Caki2 (cell line): ENCODE measurements at places on chromosomes 7 and 10.

GRCh38 chr7:152543799-152544198 lies 108.0 kb upstream of the KMT2C start:
- DNase-seq = no peak

DNA sequence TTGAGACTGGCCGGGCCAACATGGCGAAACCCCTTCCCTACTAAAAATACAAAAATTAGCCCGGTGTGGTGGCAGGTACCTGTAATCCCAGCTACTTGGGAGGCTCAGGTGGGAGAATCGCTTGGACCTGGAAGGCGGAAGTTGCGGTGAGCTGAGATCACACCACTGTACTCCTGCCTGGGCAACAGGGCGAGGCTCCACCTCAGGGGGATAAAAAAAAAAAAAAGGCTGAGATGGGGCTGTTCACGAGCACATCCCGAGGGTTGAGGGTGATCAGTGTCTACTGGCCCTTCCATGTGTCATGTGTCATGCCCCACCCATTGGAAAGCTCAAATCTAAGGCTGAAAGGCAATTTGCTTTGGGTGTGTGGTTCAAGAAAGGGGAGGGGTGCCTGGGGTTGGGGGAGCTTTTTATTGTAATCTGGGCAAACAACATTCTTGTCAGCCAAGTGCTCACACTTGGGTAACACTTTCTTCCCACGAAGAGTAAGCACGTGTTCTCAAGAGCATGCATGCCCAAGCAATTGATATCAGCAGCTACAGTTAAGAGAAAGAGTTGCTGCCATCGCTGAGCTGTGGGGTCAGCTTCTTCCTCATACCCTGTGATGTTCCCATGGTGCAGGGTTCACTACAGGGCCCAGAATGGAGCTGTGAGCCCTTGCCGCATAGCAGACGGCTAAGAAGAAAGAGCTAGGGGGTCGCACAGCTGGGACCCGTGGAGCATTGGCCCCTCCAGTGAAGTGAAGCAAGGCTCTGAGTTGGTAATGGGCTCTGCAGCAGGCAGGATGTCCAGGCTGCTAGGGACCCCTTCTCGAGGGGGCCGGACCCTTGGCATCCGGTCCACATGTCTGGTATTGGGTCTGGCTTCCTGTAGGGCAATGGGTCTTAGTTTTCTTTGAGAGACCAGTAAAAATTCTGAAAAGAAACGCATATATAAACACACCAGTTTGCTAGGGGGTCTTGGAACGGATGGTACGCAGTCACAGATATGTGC lies 9.9 kb upstream of the ACSL5 start:
- no peak for DNase-seq

GRCh38 chr10:109846832-109847231 lies 76.5 kb downstream of the XPNPEP1 start:
- DNase-seq = no peak

GRCh38 chr10:62561151-62561550 lies 187.0 kb downstream of the ZNF365 start:
- DNase-seq = no peak

DNA sequence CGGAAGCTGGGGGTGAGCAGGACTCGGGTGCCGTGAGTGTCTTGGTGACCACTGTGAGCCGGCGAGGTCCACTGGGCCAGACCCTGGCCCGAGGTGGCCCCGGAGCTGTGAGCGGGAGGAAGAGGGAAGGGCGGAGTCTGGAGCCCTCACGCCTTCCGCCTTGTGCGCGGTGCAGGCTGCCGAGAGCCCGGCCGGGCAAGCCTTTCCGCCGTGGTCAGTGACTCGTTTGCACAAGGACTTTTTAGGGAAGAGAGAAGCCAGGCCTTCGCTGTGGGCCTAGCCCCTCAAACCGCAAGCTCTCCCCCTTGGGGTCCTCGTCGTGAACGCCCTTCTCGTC lies 40.9 kb upstream of the ZNF32 start:
- peak; percentile 21 for DNase-seq

- no peak for DNase-seq
These were observed 58.9 kb downstream of the CCDC71L start for GRCh38 chr7:106602062-106602461.

GRCh38 chr10:62625484-62625883 lies 179.0 kb upstream of the ADO start:
- DNase-seq = no peak

- DNase-seq = no peak
These were observed 68.9 kb downstream of the SLC29A4 start for GRCh38 chr7:5351507-5352265.

- DNase-seq = no peak
These were observed 78.5 kb upstream of the INSIG1 start for GRCh38 chr7:155219154-155219531.

DNA sequence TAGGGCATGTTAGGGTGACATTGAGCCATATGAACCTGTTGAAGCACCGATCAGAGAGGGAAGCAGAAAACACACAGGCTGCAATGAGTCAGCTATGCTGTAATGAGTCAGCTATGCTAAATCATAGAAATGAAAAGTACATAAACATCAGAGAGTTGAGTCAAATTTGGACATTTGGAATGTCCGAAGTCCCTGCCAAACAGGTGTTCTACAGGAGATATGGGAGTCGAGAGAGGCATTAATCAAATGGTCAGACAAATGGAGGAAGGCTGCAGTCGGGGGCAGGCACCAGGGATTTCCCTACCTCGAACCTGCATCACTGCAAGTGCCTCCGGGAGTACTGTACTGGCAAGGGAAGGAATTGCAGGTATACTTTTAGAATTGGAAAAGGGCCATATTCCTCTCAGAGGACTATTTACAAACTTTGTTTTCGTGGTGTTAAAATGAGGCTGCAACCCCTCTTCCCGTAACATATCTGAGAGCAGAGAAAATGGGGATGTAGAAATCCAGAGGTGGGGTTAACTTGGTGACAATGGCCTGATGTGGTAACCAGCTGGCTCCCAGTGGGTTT lies 8.8 kb upstream of the ZC3HAV1 start:
- DNase-seq = peak; percentile 60

DNA sequence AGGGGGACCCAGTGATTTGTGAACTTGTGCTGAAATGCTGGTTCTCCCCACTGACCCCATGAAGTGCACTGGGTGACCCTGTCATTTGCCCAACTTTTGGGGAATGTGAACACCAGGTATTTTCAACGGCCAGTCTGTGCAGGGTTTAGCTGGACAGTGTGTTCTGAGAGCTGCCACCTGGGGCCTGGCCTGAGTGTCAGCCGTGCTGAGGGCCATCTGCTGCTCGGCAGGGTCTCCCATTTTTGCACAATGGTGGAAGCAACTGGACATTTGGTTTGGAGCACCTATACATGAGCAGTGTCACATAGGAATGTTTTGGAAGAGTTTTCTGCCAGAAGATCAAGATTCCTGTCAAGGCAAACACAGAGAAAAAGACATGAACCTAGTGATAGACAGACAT lies 5.2 kb downstream of the CHN2 start:
- DNase-seq = no peak

DNA sequence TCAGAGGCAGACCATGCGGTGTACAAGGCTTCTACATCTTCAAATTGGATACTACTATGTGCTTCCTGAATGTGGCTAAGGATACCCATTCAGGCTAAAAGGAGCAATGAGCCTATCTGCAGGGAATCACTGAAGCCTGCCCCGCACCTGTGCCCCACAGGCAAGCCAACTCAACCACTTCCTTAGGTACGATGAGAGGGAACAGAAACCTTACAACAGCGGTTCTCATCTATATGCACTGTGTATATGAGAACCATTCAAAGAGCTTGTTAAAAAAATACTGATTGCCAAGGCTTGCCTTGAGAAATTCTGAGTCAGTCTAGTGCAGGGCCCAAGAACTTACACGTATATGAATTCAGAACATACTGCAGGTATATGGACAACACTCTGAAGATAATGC lies 679.6 kb downstream of the PARD3 start:
- DNase-seq = no peak

DNA sequence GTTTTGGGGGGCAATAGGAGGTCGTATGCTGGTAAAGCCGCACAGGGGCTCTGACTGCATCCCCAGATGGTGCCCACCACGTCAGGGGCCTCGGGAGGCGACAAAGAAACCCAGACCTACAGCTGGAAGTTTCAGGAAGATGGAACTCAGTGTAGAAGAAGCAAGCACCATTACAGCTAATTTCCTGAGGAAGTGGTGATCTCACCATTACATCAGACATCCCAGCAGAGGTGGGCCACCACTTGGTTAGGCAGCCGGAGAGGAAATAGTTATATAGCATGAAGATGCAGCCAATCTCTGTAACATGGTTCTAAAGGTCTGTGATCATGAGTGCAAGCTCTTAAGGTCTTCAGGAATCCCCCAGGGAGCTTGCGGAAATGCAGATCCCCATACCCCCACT lies 127.3 kb upstream of the PCBD1 start:
- no peak for DNase-seq

DNA sequence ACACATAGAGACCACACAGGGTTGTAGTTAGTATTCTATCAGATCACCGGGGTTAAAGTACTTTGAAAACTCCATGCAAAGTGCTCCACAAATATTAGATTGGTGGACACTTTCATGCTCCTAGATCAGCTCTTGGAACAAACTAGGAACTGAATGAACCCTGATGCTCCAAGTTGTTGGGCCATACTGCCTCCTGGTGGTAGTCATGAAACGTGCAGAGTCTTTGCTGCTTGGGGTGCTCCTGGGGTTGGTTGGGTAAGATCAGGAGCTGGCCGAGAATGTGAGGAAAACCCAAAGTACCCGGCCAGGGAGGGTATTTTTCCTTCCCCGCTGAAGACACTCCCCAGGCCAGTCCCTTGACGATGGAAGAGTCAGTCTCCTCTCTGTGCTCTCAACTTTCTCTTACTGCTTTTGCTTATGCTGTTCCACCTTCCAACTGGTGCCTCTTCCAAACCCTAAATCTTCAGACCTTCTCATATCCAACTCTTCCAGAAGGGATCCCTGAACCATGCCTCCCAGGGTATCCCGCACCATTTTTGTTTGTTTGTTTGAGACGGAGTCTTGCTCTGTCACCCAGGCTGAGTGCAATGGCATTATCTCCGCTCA lies 918 bp upstream of the RPEL1 start:
- peak; percentile 55 for DNase-seq

- peak; percentile 68 for DNase-seq
These were observed 19.4 kb downstream of the AKR1C2 start for GRCh38 chr10:4984223-4984622.

DNA sequence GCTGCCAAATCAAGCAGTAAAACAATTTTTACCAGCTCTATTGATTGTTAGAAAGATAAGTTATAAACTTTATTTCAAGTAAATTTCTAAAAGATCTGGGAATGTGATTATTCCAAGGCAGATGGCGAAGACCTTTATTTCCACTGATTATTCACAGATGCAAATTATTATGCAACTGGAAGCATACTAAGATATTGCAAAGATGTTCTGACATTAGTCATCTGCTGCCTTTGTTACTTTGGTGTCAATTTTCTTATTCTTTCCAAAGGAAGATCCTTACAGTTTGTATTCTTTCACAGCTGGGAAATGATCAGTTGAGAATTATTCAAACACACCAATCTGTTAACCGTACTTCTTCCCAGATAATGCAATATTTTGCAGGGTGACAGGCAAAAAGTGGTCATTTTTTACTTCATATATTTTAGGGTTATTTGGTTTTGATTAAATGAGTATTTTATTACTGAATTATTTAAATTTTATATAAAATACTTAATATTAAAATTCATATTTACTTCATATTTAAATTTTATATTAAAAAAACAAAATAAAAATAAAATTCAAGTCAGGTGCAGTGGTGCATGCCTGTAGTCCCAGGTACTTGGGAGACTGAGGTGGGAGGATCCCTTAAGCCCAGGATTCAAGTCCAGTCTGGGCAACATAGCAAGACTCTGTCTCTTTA lies 171.3 kb downstream of the FZD1 start:
- no peak for DNase-seq

GRCh38 chr7:122092964-122093797 lies 50.9 kb downstream of the AASS start:
- DNase-seq = peak; percentile 50

DNA sequence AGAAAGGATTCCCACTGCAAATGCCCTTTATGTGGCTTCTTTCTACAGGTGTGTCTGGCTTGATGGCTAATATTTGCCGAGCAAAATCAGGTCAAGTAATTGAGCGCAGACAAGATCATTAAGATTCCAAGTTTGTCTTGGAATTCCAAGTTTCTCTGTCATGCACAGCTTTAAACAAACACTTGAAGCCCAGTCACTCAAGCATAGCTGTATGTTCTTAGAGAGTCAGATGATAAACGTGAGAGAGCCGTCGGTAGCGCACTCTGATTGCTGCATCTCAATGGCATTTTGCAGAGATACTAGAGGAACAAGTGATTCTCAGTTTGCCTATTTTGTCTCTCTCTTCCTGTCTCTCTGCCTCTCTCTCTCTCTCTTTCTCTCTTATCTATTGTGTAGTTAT lies 658 bp downstream of the DMBT1 start:
- DNase-seq = peak; percentile 61

DNA sequence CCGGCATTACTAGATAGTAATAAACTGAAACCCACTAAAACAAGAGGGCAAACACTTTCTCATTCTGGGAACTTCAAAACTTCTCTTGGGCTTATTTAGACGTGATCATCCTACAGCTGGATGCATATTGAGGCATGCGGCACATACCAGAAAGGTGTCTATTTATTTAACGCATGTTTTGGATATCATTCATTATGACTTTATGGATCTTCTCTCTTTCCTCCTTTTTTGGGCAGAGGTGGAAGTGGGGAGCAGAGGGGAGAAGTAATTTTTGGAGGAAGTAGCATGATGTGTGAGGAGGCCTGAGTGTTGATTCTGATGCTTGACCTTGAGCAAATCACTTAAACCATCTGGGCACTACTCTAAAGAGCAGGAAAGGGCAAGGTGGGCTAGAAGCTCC lies 270.6 kb downstream of the TRIL start:
- DNase-seq = peak; percentile 42

- no peak for DNase-seq
These were observed 295.6 kb downstream of the DPP6 start for GRCh38 chr7:154347700-154348266.

DNA sequence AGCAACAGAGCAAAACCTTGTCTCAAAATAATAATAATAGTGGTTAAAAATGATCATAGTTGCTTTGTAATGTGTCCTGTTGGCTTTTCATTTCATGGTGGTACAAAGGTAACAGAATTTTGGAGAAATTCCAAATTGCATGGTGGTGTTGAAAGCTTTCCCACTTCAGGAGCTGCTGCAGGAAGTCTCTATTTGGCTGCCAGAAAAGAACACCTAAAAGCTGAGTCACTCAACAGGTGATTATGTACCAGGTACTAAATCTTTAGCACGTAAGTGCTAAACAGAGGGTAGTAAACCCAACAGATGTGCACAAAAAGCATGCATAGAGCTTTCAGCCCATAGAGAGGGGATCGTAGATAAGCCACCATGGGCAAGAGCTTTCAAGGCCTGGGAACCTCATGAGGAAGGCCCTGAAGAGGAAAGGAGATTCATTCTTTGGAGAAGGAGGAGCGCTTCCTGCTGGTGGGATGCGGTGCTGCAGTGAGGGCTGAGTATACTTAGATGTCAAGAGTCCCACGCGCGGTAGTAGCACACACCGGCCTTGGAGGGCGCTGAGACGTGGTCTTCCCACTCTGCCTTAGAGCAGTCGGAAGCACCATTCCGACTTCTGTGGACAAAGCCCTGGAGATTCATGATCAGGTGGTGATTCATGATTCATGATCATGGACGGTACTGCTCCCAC lies 118.7 kb downstream of the RALA start:
- DNase-seq = no peak
